ENCODE measurements at places on chromosomes 3 and 15. TPM values are rescaled to one million over a fixed set of nuclear protein-coding genes. Genes with fewer than 3 reads are reported as not detected.

Gene CADM2
- total RNA-seq: not detected

Gene APOD
- not detected for total RNA-seq

Gene TATDN2
- total RNA-seq: 58.9 TPM

Gene GOLGA6A
- 0.50 TPM for total RNA-seq

Gene RFT1
- total RNA-seq: 27.8 TPM

Gene LRRC49
- total RNA-seq: 0.16 TPM

Gene SLCO2A1
- total RNA-seq: not detected

Gene CFAP44
- total RNA-seq: 16.8 TPM

Gene CCDC39
- total RNA-seq: not detected

Gene LRRC15
- total RNA-seq: not detected

Gene FBLN2
- 5.7 TPM for total RNA-seq

Gene CAMK1
- total RNA-seq: 1.3 TPM

Gene NEDD4
- total RNA-seq: 5.1 TPM

Gene GRK7
- 0.15 TPM for total RNA-seq

Gene UPK1B
- not detected for total RNA-seq

Gene ZBTB11
- 45.6 TPM for total RNA-seq

Gene SLC6A6
- 49.7 TPM for total RNA-seq

Gene CSTA
- total RNA-seq: not detected

Gene MYRIP
- not detected for total RNA-seq

Gene UBA7
- total RNA-seq: 293 TPM

Gene DUOX2
- 0.12 TPM for total RNA-seq

Gene CYP1A2
- not detected for total RNA-seq

Gene MCTP2
- 22.4 TPM for total RNA-seq

Gene LYZL4
- total RNA-seq: not detected

Gene SHF
- 5.6 TPM for total RNA-seq

Gene AMOTL2
- not detected for total RNA-seq

Gene OXTR
- 0.63 TPM for total RNA-seq

Gene POLR2M
- 91.4 TPM for total RNA-seq

Gene CCNB2
- total RNA-seq: 1.5 TPM

Gene GPR87
- not detected for total RNA-seq

Gene LIPH
- total RNA-seq: not detected

Gene STXBP5L
- not detected for total RNA-seq

Gene TEX55
- total RNA-seq: not detected

Gene GP9
- not detected for total RNA-seq

Gene IP6K1
- total RNA-seq: 62.2 TPM

Gene CYP8B1
- total RNA-seq: not detected

Data from T-cell (primary cell).